ENCODE measurements at places on chromosomes 12 and 14.

- DNase-seq: no peak
Measured at GRCh38 chr14:91694643-91695042, 37.2 kb downstream of the CATSPERB start.

DNA sequence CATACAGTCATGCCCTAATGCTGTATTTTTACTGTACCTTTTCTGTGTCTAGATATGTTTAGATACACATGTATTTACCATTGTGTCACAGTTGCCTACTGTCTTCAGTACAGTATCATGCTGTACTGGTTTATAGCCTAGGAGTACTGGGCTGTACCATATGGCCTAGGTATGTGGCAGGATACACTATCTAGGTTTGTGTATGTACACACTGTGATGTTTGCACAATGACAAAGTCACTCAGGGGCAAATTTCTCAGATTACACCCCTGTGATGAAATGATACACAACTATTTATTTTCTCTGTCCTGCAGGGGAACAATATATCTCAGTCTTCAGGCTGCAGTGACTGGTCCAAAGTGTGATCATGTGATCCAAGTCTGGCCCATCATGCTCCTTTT is 1076.1 kb downstream of the VRK1 start:
- no peak for DNase-seq

DNA sequence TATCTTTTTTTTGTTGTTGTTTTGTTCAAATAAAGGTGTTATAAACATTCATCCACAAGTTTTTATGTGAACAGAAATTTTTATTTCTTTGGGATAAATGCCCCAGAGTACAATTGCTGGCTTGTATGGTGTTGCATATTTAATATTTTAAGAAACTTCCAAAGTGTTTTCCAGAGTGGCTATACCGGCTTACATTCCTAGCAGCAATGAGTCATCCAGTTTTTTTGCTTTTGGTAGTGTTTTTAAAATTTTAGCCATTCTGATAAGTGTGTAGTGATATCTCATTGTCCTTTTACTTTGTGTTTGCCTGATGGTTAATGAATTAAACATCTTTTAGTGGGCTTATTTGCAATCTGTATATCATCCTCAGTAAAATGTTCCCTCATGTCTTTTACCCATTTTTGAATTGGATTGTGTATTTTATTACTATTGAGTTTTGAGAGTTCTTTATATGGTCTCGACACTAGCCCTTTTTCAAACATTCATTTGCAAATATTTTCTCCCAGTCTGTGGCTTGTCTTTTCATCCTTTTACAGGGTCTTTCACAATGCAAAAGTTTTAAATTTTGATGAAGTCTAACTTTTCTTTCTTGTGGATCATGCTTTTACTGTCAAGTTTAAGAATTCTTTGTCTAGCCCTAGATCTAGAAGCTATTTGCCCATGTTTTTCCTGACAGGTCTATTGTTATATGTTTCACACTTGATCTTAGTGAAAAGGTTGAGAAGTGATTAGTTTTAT is 29.5 kb downstream of the PPP4R4 start:
- no peak for DNase-seq

- no peak for DNase-seq
Measured at GRCh38 chr14:99192028-99192621, 79.9 kb downstream of the BCL11B start.

DNA sequence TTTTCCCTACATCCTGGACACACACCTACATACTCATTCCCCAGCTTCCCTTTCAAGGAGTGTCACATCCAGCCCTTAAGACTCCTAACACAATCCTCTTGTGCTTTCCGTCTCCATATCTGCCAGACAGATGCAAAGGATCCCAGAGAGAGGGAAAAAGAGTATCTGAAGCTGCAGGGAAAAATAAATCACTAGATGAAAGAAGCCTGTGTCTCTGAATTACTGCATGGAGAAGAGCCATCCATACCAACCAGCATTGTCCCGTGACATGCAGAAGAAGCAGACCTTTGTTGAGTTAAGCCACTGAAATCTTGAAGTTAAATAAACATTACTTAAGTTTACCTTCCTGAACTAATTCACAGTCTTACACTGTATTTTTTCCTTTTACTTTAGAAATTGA is 54.6 kb downstream of the GTF2A1 start:
- no peak for DNase-seq

- no peak for DNase-seq
Measured at GRCh38 chr14:26218861-26219260, 379.0 kb downstream of the NOVA1 start.

GRCh38 chr14:54782751-54783659 is 119.6 kb downstream of the GCH1 start:
- no peak for DNase-seq

- DNase-seq: no peak
Measured at GRCh38 chr12:83796531-83796930, 1109.8 kb downstream of the TMTC2 start.

- no peak for DNase-seq
Measured at GRCh38 chr14:58665773-58666500, 28.2 kb downstream of the DACT1 start.

GRCh38 chr14:59465316-59466135 is at the start of gene GPR135:
Gene GPR135 (minus strand): TSS chr14:59465380. CDS start chr14:59465226, 154 bp downstream.
- no peak for DNase-seq

GRCh38 chr12:107369679-107370078 is 276.3 kb upstream of the CRY1 start:
- DNase-seq: no peak

GRCh38 chr12:96271469-96272199 is 77.5 kb downstream of the ELK3 start:
- DNase-seq: no peak

DNA sequence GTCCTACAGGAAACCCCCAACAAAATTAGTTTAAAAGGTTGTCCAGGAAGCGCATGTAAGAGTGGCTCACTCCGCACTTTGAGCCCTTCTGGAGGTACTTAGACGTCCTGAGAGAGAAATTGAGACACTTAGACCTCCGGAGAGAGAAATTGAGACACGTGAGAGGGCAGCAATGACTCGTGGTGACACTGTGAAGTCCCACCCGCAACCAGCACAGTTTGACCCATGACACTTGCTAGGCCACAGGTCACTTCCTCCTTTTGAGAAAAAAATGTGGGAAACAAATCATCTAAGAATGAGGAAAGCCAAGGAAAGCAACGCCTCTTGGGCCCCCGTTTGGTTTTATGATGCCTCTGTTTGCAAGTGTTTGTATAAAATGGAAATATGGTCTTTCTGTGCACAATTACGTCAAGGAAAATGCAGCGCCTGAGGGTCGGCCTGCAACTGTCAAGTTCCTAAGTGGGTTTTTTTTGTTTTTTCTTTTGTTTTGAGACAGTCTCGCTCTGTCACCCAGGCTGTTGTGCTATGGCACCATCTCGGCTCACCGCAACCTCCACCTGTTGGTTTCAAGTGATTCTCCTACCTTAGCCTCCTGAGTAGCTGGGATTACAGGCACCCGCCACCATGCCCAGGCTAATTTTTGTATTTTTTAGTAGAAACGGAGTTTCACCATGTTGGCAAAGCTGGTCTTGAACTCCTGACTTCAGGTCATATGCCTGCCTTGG is 13.6 kb upstream of the CDCA4 start:
- DNase-seq: no peak

GRCh38 chr14:53391156-53391555 is 238.0 kb upstream of the DDHD1 start:
- no peak for DNase-seq

GRCh38 chr12:50504798-50505674 is at the start of gene DIP2B:
Gene DIP2B (plus strand): TSS chr12:50504985. CDS start chr12:50505141, 156 bp downstream.
- peak; percentile 62 for DNase-seq

- DNase-seq: peak; percentile 31
Measured at GRCh38 chr14:78164226-78164853, 5.8 kb upstream of the NRXN3 start.

- DNase-seq: no peak
Measured at GRCh38 chr12:54933376-54933775, 51.2 kb downstream of the TESPA1 start.

DNA sequence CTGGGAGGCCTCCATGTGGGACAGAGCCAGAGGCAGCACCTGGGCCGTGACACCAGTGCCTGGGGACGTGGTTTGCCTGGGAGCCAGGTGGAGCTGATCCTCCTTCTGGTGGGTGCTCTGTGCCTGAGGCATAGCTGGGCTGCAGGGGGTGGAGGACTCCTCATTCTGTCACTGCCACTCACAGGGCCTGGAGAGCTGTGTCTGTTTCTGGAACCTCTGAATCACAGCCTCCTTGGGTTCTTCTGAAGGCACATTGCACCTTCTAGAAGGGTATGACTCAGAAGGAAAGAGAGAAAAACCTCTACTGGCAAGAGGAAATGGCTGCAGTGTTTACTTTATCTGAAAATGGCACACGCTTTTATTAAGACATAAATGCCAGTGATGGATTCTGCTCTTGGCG is 659.8 kb downstream of the VRK1 start:
- no peak for DNase-seq

- DNase-seq: no peak
Measured at GRCh38 chr14:76786601-76787000, 25.3 kb downstream of the VASH1 start.

GRCh38 chr12:10562306-10562933 is 51.0 kb downstream of the MAGOHB start:
- no peak for DNase-seq

GRCh38 chr14:102280376-102280962 is 24.5 kb downstream of the MOK start:
- no peak for DNase-seq

GRCh38 chr12:68559984-68560850 is 50.5 kb upstream of the RAP1B start:
- no peak for DNase-seq

GRCh38 chr14:21978999-21979314 is 305.3 kb upstream of the OR4E1 start:
- no peak for DNase-seq

GRCh38 chr14:95339301-95339865 is 19.7 kb upstream of the CLMN start:
- no peak for DNase-seq

DNA sequence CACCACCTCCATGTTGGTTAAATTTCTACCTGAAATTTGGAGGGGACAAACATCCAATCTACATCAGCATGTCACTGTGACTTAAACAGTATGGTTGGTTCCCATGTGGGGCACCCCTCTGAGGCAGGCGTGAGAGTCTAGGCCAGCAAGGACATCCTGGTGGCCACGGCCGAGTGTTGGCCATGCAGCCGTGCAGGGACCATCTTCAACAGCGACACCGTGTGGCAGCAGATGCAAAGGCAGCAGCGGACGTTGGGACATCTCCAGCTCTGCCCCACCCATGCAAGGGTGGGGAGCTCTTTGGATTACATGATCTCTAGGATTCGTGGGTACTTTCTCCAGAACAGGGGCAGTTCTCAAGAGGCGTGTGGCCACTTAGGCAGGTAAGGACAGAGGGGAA is 49.8 kb downstream of the NOC4L start:
- no peak for DNase-seq

All from D721Med (cell line).